ENCODE measurements at places on chromosomes 1 and 21. TPM values are rescaled to one million over a fixed set of nuclear protein-coding genes. Genes with fewer than 3 reads are reported as not detected.
A peak's percentile ranks its signal among the peaks of the same experiment; 100 is the strongest.

DNA sequence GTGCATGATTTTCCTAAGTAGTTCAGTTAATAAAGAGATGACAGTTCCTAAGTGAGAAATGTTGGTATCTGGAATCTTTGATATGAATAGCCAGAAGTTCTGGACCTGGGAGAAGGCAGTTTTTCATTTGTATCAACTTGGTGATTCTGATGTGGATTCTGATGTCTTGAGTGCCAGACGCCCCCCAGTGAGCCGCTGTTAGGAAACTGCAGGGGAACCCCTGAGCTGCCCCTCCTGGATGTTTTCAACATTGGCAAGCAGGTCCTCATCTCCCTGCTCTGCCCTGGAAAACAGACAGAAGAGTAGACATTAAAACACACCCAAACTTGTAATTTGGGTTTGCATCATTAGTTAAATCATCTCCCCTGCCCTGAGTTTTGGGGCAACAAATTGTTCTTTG, 7.4 kb downstream of the ETS2 start:
- DNase-seq, result no peak

- no peak for DNase-seq
These were observed 44.4 kb upstream of the ANGPTL7 start for GRCh38 chr1:11144570-11145256.

GRCh38 chr1:34982820-34983376, 2.2 kb downstream of the TMEM35B start:
- DNase-seq, result no peak

GRCh38 chr1:229940684-229941083, 126.4 kb upstream of the GALNT2 start:
- no peak for DNase-seq

GRCh38 chr1:221557013-221557412, 184.9 kb downstream of the DUSP10 start:
- DNase-seq, result no peak

- DNase-seq, result no peak
These were observed 35.0 kb upstream of the IL19 start for GRCh38 chr1:206735553-206736031.

DNA sequence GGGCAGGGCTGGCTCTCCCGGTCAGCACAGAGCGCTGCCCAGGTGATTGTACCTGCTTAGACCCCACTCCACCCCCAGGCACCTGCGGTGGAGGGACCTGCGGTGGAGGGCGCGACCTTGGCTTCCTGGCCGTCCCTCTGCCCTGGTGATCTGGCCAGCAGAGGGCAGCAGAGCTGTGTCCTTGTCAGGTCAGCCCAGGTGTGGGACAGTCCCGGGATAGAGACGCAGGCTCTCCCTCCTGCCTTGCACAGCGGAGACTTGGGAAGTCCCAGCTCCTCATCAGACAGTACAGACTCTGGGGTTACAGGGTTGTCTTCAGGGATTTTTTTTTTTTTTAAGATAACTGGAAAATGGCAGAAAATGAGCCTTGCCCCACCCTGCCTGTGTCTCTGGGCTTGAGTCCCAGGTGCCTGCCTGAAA, 10.0 kb downstream of the SLX9 start:
- DNase-seq, result peak; percentile 80

GRCh38 chr1:193187114-193187513, 701 bp upstream of the B3GALT2 start:
- DNase-seq, result no peak

DNA sequence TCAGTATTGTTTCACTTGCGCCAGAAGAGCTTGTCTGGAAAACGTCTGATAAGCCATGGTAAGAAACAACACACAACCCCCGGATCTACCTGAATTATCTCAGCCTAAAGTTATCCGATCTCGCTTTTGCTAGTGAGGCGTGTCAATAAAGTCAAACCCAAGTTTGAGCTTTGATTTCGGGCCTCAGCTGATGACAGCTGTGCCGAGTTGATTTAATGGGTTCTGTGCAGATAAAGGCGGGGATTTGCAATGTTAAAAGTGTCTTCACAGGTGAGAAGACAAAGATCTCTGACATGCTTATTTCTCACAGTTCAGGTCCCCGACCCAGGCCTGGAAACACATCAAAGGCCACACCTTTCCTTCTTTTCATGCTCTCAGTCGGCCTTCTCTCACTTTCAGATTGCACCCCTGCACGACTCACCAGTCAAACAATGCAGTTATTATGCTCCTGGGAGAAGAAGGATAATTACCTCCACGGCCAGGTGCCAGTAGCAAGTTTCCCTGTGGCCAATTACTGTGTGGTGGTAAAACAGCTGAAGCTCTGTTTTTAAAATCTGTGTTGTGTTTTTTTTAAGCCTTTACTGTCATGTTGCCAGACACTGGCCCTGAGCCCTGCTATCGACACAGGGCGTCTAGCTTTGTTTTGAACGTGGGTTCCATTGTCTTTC, 245.3 kb upstream of the RUNX1 start:
- DNase-seq, result no peak

The CFAP141 gene
- not detected for total RNA-seq

The OR10J1 gene
- total RNA-seq, result not detected

The VANGL1 gene
- 4.6 TPM for total RNA-seq

The LYPLAL1 gene
- total RNA-seq, result 47.0 TPM

The NFASC gene
- total RNA-seq, result 61.4 TPM
